ENCODE measurements at places on chromosomes 3 and 15.

- no peak for DNase-seq
Observed at GRCh38 chr3:178671791-178672190, 135.6 kb downstream of the KCNMB2 start.

GRCh38 chr15:52172869-52173268 lies 18.3 kb downstream of the GNB5 start:
- DNase-seq = no peak

GRCh38 chr3:72818905-72819304 lies 29.3 kb downstream of the SHQ1 start:
- no peak for DNase-seq

GRCh38 chr3:44114142-44114541 lies 127.5 kb upstream of the TOPAZ1 start:
- peak; percentile 62 for DNase-seq

- DNase-seq = no peak
Observed at GRCh38 chr15:89175617-89176191, 45.7 kb downstream of the RLBP1 start.

- no peak for DNase-seq
Observed at GRCh38 chr3:159532577-159532976, 456.1 kb upstream of the IL12A start.

DNA sequence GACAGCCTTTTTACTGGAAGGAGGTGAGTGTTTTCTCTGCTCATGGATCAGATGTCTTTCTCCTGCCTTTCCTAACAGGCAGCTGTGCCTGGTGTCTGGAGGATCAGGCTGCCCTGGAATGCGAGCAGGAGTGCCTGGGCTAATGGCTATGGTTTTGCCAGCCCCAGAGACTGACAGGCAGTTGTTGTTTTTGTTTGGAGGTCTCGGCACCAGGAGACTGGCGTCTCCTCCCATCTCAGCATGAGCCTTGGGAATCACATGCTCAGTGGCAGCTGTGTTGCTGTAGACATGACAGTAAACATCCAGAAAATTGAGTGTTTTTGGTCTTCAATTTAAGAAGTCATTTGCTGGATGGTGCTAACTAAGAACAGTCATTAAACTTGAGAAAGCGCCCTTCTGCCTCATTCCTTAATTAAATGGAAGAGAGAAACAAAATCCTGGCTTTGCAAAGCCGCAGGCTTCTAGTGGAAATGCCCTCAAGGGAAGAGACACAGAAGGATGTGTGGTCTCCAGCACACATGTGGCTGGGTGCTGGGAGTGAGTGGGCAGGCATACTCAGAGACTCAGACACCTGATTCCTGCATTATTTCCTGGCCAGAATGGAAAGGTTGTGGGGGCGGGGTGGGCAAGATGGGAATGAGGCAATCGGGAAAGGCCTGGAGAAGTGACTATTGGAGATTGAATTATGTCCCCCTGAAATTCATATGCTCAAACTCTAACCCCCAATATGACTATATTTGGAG lies 97.0 kb upstream of the NMNAT3 start:
- DNase-seq = no peak

DNA sequence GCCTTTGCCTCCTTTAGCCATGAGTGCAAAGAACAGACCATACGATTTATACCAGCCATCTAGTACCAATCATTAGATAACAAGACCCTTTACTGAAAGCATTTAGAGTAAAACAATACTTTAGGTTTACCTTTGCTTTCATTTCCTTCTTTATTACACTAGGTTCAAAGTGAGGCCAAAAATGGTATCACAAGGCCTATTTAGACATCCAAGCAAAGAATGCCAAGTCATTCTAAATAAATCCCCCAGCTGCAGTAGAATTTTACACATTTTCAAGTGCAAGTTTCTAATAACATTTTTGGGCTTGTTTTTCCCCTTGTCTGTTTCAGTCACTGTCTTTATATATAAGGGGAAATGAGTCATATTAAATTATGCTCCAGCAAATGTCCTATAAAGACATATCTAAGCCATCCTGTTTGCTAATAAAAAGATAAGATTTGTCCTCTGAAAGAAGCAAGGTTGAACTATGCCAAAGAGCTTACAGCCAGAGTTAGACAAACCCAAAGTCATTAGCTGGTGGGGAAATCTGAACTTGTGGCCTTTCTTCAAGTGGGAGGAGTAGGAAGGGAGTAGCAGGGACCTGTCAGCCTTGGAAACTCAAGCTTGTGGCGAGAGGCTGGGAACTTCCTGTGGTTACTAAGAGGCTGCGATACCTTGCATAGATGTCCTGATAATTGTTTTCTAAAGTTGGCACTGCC lies 232.7 kb downstream of the MECOM start:
- peak; percentile 57 for DNase-seq

GRCh38 chr15:44656298-44656697 lies 7.2 kb downstream of the SPG11 start:
- peak; percentile 45 for DNase-seq

- no peak for DNase-seq
Observed at GRCh38 chr3:193813501-193813830, 220.5 kb downstream of the OPA1 start.

- no peak for DNase-seq
Observed at GRCh38 chr3:21573291-21573690, 177.7 kb downstream of the ZNF385D start.

DNA sequence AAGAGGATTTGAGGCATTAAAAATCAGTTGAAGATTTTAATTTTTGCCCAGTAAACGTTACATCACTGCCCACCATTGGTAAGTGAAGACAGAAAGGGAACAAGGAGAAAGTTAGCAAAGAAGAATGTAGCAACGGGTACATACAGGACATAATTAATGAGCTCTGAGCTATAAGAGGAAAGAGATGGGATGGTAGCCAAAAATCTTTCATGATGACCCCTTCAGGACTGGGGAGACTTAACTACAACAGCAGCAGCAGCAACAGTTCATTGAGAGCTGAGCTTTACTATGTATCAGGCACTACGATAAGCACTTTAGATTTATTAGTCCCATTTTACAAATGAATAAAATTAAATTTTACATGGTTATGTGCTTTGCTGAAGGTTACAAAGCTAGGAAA lies 18.4 kb downstream of the EMC4 start:
- no peak for DNase-seq

DNA sequence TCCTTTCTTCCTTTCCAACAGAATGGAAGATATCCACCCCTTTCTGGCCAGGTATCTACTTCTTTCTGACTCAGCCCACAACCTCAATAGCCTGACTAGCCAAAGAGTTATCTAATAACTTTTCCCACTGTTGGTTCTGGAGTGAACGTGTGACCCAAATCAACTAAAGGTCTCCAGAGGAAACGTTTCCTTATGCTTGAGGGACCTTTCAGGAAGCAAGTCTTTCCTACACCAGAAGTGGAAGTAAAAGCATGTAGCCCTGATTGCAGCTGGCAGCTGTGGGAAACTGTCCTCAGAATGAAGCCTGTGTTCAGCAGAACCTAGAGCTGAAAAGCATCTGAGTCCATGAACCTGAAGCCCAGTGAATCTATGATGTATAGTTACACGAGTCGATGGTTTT lies 34.7 kb upstream of the PHLDB2 start:
- no peak for DNase-seq

GRCh38 chr15:98954411-98954810 lies 53.2 kb downstream of the PGPEP1L start:
- no peak for DNase-seq

- DNase-seq = peak; percentile 56
Observed at GRCh38 chr15:52797625-52798501, 7.7 kb upstream of the ONECUT1 start.
